ENCODE measurements at places on chromosomes 5 and 9. TPM values are rescaled to one million over a fixed set of nuclear protein-coding genes. Genes with fewer than 3 reads are reported as not detected.

- peak; percentile 15 for DNase-seq
Measured at GRCh38 chr9:129245276-129245675, 67.2 kb upstream of the IER5L start.

- DNase-seq: no peak
Measured at GRCh38 chr5:127930311-127930710, 153.3 kb upstream of the SLC12A2 start.

- peak; percentile 74 for DNase-seq
Measured at GRCh38 chr9:130235558-130236435, 29.8 kb upstream of the HMCN2 start.

DNA sequence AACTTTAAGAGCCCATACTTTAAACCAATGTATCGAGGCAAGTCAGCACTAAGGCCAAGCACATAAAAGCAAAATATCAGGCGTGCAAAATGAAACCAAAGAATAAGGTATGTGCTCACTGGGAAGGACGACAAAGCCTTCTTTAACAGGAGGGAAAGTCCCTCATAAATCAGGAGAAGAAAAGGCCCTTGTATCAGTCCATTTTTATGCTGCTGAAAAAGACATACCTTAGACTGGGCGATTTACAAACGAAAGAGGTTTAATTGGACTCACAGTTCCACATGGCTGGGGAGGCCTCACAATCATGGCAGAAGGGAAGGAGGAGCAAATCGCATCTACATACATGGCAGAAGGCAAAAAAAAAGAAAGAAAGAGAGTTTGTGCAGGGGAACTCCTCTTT is 68.9 kb downstream of the UBE2QL1 start:
- no peak for DNase-seq

Gene SPAG8
- total RNA-seq: 1.3 TPM

Gene SMIM33
- not detected for total RNA-seq

Gene VCAN
- total RNA-seq: 195 TPM

All from left cardiac atrium (tissue), 4 donors.